ENCODE measurements at places on chromosomes 3 and 15.

DNA sequence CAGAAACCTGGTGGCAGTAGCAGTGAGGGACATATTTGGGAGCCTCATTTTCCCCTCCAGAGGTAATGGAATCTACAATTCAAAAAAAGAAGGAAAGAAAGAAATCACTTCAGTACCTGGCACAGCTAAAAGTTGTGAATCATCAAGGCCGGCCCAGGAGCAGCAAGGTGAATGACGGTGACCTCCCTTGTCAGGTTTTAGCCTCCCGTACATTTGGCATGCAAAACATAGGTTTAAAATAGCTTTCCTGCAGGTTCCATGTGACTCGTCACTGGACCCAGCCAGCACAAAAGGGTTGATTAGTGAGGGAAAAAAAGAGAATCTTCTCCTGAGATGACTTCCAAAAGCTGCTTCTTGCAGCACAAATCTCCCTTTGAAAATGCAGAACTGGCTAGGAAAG lies 394.2 kb downstream of the LSAMP start:
- DNase-seq: no peak

DNA sequence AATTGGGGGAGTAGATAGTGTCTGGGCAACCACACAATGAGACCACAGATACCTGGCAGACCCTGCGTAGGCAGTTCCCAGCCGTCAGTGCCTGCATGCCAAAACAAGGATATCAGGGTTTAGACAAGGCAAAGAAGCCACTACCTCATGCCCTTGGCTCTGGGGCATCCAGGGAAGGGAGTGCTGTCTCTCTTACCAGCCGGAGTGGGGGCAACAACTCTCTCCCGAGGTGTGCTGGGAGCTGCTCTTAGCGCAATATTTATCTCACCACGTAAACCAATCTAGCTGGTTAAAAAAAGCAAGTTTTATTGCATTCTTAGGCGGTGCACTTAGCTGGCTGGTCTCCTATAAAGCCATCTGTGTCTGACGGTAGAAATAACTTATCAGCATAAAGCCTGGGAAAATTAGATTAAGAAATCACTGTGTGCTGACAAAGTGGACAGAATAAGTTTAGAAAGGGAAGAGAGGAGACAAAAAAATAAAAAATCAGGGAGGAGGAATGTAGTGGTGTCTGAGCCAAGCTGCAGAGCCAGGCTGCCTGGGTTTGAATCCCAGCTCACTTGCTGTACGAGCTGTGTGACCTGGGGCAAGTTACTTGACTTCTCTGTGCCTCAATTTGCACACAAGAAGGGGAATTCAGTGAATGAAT lies 273.2 kb downstream of the PDZRN3 start:
- DNase-seq: no peak

GRCh38 chr3:53072653-53073552 lies 27.0 kb upstream of the SFMBT1 start:
- DNase-seq: peak; percentile 73

- no peak for DNase-seq
Observed at GRCh38 chr3:171184372-171184771, 157.9 kb upstream of the SLC2A2 start.

GRCh38 chr15:48775546-48775945 lies 35.3 kb downstream of the CEP152 start:
- DNase-seq: no peak

GRCh38 chr15:52050416-52050815 lies 31.4 kb downstream of the MAPK6 start:
- DNase-seq: no peak

GRCh38 chr15:100863075-100863795 lies 16.4 kb upstream of the ALDH1A3 start:
- no peak for DNase-seq

All from CMK (cell line).